ENCODE measurements at places on chromosomes 5 and 9.

DNA sequence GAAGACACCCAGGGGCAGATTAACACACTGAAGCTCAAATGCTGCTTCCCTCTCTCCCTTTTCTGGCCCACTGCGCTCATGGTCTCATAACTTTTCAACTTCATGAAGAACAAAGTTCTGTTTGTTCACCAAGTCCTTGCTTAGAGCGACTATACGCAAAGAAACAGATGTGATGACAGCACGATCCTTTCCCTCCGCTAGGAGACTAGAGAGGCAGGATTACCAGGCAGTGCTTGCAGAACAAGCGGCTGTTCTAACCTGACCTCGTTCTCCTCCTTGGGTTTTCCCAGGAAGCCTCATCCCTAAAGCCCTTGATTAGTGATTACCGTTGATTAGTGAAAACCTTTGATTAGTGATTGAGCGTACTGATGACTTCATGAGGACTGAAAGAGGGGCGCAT is 649.9 kb downstream of the IRX1 start:
- DNase-seq = no peak

GRCh38 chr9:34559624-34560455 is 29.7 kb downstream of the CNTFR start:
- DNase-seq = peak; percentile 53

DNA sequence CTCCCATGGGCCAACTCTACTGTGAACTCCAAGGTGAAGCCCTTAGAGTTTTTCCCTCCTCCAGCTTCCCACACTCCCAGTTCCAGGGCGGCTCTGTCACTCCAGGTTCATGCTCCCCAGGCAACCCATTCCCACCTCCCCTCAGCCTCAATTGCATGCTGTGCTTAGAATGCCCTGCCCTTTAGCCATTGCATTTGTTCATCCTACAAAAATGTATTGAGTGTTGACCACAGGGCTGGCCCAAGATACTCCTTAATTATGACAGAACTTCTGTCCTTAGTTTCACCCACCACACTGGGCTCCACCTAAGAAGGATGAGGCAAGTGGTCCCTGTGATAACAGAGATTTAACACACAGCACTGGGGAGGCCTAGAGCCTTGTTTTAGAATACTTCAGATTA is 236.1 kb downstream of the ADAMTSL1 start:
- DNase-seq = no peak

- DNase-seq = no peak
Measured at GRCh38 chr5:171861381-171861780, 75.8 kb downstream of the SMIM23 start.

- DNase-seq = no peak
Measured at GRCh38 chr5:24831989-24832388, 187.2 kb upstream of the CDH10 start.

- no peak for DNase-seq
Measured at GRCh38 chr9:16057541-16057940, 504.7 kb downstream of the CCDC171 start.

DNA sequence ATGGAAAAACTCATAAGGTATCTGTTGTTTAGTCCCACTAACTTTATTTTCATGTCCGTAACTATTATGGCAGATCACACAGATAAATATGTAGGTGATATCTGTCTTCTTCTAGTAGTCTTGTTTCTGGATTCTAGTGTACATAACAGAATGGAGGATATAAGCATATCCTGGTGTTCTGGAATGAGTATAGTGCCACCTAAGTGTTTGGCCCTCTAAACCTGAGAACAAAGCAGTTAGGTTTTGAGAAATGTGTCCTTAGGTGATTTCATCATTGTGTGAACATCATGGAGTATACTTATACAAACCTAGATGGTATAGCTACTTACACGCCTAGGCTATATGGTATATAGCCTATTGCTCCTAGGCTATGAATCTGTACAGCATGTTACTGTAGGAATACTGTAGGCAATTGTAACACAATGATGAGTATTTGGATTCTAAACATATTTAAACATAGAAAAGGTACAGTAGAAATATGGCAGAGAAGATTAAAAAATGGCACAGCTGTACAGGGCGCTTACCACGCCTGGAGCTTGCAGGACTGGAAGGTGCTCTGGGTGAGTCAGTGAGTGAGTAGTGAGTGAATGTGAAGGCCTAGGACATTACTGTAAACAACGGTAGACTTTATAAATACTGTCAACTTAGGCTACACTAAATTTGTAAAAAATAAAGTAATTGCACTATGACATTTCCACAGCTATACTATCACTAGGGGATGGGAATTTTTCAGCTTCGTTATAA is 150.3 kb upstream of the SLC24A2 start:
- no peak for DNase-seq

DNA sequence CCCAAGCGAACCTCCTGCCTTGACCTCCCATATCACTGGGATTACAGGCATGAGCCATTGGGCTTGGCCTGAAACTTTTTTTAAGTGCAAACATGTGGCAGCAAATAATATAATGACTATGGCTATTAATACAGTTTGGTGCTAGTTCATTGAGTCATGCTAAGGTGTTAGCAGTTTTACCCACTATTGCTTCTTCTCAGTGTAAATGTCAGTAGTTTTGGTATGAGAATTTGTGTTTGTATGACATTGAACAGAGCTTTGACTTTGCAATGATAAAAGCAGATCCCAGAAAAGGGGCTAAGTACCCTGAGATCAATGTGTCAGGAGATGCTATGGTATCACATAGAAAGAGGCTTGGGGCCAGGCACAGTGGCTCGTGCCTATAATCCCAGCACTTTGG is 67.2 kb downstream of the WDR41 start:
- DNase-seq = no peak
